NCI-H69 (cell line): ENCODE measurements at places on chromosomes 16 and 17.
A peak's percentile ranks its signal among the peaks of the same experiment; 100 is the strongest.

- DNase-seq = no peak
Observed at GRCh38 chr16:59632276-59632855, 898.2 kb upstream of the GOT2 start.

DNA sequence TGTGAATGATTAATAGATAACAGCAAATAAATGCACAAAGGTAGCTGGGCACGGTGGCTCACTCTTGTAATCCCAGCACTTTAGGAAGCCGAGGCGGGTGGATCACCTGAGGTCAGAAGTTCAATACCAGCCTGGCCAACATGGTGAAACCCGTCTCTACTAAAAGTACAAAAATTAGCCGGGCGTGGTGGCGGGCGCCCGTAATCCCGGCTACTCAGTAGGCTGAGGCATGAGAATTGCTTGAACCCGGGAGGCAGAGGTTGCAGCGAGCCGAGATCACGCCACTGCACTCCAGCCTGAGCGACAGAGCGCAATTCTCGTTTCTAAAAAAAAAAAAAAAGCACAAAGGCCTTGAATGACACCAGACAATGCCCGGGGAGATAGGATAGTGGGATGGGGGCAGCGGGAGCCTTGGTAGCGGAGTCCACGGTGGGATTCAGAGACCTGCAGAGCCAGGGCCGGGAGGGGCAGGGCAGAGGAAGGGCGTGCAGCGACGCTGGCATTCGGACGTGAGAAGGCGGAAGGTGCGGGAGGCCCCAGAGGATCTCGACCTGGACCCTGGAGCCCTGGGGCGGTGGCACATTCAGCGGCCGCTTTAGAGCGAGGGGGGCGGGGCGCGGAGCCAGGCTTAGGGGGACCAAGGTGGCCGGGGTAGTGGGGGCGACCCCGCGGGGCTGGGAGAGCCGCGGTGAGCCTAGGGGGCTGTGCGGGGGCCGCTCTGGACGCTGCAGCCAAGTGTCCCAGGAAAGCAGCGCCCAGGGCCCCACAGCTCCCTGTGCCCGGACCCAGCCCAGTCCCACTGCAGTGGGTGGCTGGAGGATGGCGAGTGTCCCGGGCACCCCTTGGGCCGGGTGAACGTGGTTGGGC is 999 bp upstream of the FLYWCH2 start:
- DNase-seq = peak; percentile 63

DNA sequence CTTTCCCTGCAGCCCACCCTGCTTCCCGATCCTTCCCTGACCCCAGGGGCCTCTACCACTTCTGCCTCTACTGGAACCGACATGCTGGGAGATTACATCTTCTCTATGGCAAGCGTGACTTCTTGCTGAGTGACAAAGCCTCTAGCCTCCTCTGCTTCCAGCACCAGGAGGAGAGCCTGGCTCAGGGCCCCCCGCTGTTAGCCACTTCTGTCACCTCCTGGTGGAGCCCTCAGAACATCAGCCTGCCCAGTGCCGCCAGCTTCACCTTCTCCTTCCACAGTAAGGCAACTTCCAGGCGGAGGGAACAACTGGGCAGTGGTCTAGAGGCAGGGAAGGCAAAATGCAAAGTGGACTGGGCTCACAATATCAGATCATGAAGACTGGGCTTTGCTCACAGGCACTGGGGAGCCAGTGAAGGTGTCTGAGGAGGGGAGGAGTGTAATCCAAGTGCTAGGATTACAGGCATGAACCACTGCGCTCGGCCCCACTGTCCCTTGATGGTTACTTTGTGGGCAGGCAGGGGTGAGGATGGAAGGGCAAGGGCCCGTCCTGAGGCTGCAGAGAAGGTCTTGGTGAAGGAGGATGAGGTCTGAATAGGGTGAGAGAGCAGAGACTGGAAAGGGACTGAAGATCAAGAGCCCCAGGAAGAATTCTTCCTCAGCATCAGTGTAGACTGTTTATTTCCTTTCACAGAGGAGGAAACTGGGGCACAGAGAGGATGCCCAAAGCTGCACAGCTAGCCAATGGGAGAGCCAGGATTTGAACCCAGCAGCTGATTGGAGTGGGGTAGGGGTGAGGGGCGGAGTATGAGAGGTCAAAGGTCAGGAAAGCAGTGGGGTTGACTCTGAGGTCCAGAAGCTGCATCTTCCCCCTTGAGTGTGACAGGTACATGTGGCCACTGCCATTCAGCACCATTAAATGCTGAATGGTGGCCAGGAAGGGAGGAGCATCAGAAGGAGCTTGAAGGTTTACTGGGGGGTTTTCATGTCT is 16.5 kb upstream of the ADGRG3 start:
- DNase-seq = no peak

DNA sequence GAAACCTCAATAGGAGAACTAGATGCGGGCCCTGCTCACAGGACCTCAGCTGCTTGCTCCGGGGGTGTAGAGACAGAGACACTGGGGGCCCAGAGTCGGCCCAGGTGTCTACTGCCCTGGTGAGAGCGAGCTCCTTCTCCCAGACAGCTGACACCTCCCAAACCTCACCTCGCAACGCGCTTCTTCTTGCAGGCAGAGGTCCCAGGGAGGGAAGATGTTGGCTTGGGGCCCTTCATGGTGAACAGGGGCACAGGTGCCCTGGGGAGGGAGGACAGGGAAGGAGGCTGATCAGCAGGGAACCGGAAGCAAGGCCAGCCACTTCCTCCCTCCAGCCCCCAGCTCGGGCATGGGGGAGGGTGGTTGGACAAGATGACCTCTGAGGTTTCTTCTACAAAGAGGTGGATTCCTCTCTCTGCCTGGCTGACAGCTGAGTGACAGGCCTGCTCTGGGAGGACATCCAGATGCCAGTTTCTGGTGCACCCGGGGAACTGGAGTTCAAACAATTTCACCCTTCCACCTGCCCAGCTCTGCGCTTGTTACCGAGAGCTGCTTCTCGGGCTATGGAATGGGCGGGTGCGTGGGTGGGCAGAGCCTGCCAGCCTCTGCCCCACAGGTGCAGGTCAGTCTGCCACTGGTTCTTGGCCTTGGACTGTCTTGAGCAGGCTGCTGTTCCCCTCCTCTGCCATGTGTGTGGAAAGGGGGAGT is 11.7 kb upstream of the GFAP start:
- no peak for DNase-seq
